ENCODE measurements at places on chromosomes 2 and 18. TPM values are rescaled to one million over a fixed set of nuclear protein-coding genes. Genes with fewer than 3 reads are reported as not detected.

Gene CPLX4
- not detected for polyA plus RNA-seq

Gene PAX8
- polyA plus RNA-seq = 2.5 TPM

Gene KIAA2012
- polyA plus RNA-seq = not detected

- H3K4me1 ChIP-seq = no peaks in the 10 kb centered on the region
- no peaks in the 10 kb centered on the region for H3K27me3 ChIP-seq
- no peaks in the 10 kb centered on the region for H3K36me3 ChIP-seq
- H3K4me3 ChIP-seq = no peak overlapping the region
- no peak for DNase-seq
- H3K27ac ChIP-seq = no peak overlapping the region
Measured at GRCh38 chr2:162053066-162053807, 20.8 kb downstream of the DPP4 start.

GRCh38 chr2:61419129-61419528 lies 51.8 kb downstream of the USP34 start:
- no peak for DNase-seq
- no peak overlapping the region for H3K4me3 ChIP-seq
- H3K4me1 ChIP-seq = peaks cover 44% of the 10 kb centered on the region

DNA sequence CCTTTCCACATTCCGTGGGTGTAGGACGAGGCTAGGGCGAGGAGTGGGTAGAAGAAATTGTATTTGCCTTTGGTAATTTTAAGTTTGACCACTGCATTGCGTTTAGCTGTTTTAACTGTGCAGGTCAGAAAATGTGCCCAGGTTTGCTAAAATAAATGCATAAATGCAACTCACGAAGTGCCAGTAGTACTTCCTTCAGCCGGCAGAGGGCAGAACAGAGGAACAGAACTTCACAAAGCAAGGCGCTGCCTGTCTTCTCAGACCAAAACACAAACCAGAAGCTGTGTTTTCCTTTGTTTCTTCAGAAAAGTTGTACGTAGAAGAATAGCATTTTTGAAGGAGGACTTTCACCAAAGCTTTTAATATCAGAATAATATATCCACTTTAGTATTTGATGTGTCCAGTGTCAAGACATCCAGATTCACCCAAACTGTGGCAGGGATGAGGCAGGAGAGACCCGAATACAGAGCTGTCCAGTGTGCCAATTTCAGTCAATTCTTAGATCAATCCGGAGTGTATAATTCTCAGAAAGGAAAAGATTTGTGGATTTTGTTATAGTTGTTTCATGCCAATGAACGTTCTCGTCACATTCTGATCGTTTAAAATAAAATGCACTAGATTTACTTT lies 348.6 kb downstream of the DLGAP1 start:
- H3K4me3 ChIP-seq = peak overlapping the region; percentile 26
- H3K27me3 ChIP-seq = no peaks in the 10 kb centered on the region
- DNase-seq = peak; percentile 70
- no peak overlapping the region for H3K27ac ChIP-seq
- H3K36me3 ChIP-seq = no peaks in the 10 kb centered on the region
- no peaks in the 10 kb centered on the region for H3K4me1 ChIP-seq

GRCh38 chr18:48672671-48673340 lies 134.0 kb downstream of the CTIF start:
- DNase-seq = peak; percentile 48
- no peaks in the 10 kb centered on the region for H3K27me3 ChIP-seq
- H3K27ac ChIP-seq = no peak overlapping the region
- H3K4me1 ChIP-seq = no peaks in the 10 kb centered on the region
- H3K4me3 ChIP-seq = no peak overlapping the region
- peaks cover 11% of the 10 kb centered on the region for H3K36me3 ChIP-seq

GRCh38 chr2:150052457-150052856 lies 435.0 kb downstream of the RND3 start:
- no peaks in the 10 kb centered on the region for H3K4me1 ChIP-seq
- H3K27me3 ChIP-seq = no peaks in the 10 kb centered on the region
- DNase-seq = no peak
- H3K4me3 ChIP-seq = no peak overlapping the region

DNA sequence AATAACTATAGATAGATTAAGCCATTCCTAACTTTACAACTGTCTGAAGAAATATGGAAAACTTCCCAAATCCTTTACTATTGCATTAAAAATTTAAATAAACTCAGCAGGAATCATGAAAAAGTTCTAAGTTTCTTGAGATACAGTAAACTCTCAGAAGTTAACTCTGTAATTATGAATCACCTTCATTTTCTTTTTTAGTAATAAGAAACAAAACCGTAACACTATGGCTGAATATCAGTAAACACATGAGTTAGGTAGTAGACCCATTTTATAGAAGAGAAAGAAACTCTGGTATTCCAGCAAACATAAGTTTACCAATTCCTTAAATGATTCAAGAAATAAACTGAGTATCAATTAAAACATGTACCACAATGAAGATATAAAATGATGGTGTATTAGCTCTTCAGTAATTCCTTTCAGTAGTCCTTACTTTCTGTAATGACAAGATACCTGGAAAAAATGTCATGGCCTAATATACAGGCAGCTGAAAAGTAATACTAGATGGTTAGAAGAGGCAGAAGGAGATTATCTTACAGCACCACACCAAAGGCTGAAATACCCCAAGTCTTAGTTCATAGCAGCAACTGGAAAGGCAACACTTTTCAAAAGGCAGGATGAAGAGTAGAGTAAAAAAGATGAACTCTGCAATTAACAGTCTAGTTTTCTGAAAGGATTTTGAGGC lies 11.5 kb downstream of the TRIP12 start:
- no peak for DNase-seq
- no peaks in the 10 kb centered on the region for H3K36me3 ChIP-seq
- H3K4me1 ChIP-seq = no peaks in the 10 kb centered on the region
- H3K4me3 ChIP-seq = no peak overlapping the region
- H3K27me3 ChIP-seq = no peaks in the 10 kb centered on the region

Data from sigmoid colon (tissue), 7 donors.